Testis (tissue), 5 donors: ENCODE measurements at places on chromosomes 12 and 14. TPM values are rescaled to one million over a fixed set of nuclear protein-coding genes. Genes with fewer than 3 reads are reported as not detected.
A peak's percentile ranks its signal among the peaks of the same experiment; 100 is the strongest.

DNA sequence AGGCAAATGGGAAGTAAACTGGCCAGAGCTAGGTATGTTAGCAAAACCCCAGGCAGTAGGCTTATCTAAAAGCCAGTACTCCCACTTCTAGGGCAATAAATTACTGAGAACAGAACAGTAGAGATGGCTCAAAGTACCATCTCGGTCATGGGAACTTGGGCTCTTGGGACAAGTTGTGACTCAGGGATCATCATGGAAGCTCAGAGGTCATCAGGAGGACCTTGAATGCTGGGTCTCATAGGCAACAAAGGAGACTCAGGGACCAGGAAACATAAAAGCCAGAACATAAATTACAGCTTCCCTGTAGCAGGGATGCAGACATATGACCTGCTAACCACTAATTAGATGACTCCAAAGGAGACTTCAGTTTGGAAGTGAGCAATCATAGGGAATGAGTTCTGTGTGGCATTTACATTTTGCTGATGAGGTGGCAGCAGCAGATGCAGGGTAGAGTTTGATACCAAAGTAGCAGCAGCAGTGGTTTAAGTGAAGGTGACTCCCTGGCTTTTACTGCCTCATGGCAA, 97.6 kb upstream of the SCAF11 start:
- no peak for DNase-seq

DNA sequence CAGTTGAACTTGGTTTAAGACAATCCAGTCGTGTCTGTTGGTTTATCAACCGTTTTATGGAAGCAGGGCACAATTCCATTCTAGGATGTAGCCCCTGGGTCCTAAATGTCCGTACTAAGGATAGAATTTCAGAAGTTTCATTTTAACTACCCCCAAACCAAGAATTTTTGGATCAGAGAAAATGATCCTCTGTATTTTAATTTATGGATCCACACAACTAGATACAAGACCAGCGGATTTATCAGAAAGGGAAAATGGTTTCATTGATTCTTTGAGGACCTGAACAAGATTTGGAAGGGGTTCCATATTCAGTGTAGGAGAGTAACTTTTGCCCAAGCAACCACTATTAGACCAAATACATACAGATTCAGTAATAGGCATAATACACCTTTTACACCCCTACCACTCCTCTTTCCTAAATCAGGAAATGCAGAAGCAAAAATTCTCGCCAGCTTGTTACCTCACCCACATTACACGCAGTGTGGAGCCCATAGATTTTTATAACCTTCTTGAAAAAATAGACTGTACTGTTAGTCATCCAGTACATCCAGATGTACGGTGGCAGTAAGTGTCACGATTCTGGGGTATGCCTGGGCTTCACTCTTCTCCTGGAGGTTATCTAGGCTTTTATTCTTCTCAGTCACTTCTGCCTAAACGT, 1.4 kb upstream of the FBXL14 start:
- DNase-seq = no peak

DNA sequence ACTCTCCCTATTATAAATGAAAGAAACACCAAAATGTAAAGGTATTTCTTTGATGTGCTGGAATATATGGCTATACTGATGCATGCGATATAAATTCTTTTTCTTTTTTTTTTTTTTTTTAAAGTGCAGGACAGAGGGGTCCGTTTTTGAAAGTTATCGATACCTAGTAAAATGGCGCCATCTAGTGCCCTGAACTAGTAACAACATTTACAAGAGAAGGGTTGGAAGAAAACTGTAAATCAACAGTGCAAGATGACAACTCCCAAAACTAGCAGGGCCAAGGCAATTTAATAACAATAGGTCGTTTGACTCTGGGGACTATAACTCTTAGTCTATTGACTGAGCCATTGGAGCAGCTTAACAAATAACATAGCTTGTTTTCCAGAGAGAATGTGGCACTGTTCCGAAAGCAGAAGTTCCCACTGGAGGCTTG, 137.7 kb downstream of the SPTSSA start:
- DNase-seq = peak; percentile 48

DNA sequence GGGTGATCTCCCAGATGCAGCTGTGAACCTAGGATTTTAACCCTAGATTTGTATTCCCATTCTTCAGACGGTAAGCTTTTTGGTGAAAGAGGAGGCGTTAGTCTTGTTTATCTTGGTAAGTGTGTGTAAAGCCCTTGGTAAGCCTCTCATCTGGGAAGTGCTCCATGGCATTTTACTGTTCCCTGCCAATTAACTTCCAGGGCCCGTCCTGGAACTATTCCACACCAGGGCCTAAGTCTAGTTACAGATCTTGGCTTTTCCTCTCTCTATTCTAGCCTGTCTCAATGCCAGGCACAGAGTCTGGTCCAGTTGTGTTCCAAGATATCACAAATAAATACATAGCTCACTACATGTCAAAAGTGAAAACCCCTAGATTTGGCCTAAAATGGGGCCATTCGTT, 42.4 kb downstream of the YEATS4 start:
- no peak for DNase-seq

DNA sequence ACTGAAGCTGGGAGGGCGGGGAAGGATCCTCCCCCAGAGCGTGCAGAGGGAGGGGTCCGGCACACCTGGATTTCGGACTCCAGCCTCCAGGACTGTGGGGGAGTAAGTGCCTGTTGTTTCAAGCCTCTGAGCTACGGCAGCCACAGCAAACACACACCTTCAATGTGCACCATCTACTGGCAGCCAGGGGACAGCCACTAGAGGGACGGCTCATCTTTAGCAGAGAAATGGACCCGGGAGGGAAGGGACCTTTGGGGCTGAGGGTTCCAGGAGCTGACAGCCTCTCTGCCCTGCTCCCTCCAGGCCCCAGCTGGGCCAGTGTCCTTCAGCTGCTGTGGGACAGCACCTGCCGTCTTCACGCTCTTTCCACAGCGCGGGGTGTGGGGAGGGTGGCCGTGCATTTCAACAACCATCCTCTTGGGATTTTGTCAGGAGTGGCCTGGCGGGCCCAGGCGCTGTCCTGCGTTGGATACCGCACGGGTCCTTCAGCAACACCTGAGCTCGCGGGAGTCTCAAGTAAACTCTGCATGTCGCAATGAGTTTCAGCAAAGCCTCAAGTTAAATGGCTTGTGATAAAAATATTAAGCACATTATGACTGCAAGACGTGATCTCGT, 209.2 kb upstream of the C14orf180 start:
- peak; percentile 33 for DNase-seq

Gene STXBP6
- 11.3 TPM for total RNA-seq

DNA sequence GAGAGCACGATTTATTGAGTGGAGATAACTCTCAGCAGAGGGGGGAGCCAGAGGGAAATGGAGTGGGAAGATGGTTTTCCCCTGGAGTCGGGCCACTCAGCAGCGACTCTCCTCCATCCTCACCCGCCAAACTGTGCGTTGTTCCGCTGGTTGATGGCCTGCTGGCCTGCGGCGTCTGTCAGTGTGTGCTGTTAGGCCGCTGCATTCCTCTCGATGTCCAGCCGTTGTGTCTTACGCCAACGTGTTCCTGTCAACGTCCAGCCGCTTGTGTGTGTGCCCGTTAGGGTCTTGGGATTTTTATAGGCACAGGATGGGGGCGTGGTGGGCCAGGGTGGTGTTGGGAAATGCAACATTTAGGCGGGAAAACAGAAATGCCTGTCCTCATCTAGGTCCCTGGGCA, 69.2 kb downstream of the PTPRQ start:
- DNase-seq = peak; percentile 14

- no peak for DNase-seq
Measured at GRCh38 chr14:104699426-104699748, 10.0 kb downstream of the INF2 start.

- DNase-seq = peak; percentile 56
Measured at GRCh38 chr12:56221232-56221756, 428 bp downstream of the RNF41 start.

Gene INHBC
- 3.1 TPM for total RNA-seq

- no peak for DNase-seq
Measured at GRCh38 chr12:3436461-3437065, 54.4 kb upstream of the PRMT8 start.

DNA sequence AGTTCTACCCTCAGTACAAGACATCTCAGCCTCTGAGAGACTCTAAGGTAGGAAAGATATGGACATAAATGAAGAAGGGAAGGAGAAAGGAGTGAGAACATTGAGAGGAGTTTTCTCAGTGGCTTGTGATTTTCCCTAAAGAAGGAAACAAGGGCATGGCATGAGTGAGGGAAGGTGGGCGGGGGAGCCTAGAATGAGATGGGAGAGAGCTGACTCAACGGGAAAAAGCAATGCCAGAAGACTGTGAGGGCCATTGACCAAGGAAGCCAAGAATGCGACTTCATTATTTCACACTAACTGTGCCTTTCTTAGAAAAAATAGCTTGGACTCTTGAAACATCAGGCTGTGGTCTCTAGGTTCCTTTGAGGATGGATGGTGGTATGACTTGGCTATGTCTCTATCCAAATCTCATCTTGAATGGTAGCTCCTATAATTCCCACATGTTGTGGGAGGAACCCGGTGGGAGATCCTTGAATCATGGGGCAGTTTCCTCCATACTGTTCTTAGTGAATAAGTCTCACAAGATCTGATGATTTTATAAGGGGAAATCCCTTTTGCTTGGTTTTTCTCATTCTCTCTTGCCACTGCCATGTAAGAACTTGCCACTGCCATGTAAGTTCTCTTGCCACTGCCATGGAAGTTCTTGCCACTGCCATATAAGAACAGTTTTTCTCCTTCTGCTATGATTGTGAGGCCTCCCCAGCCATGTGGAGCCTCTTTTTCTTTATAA, 279.6 kb downstream of the NUAK1 start:
- DNase-seq = no peak

GRCh38 chr14:57811998-57812546, 53.8 kb downstream of the SLC35F4 start:
- DNase-seq = no peak

- DNase-seq = no peak
Measured at GRCh38 chr14:84028080-84028604, 1501.8 kb upstream of the FLRT2 start.

- no peak for DNase-seq
Measured at GRCh38 chr12:48194799-48195201, 8.3 kb downstream of the OR10AD1 start.

Gene CCDC63
- total RNA-seq = 12.4 TPM

DNA sequence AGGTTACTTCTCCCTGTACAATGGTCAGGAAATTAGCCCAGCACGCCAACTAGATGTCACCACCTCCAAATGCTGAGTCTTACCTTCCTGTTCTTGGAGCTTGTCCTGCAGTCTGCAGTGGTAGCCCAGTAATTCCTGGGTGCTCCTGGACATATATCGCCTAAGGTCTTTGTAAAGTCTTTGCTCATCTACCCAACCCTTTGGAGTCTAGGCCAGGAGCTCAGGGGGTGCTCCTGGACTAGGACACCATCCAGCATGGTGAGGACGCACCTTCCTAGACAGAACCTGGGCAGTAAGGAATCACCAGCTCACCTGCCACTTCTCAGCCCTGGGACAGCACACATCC, 569 bp downstream of the SERPINA10 start:
- DNase-seq = no peak

- DNase-seq = no peak
Measured at GRCh38 chr12:82651489-82651888, 35.2 kb upstream of the TMTC2 start.

Gene HVCN1
- total RNA-seq = 39.7 TPM

Gene STRN3
- total RNA-seq = 60.1 TPM

DNA sequence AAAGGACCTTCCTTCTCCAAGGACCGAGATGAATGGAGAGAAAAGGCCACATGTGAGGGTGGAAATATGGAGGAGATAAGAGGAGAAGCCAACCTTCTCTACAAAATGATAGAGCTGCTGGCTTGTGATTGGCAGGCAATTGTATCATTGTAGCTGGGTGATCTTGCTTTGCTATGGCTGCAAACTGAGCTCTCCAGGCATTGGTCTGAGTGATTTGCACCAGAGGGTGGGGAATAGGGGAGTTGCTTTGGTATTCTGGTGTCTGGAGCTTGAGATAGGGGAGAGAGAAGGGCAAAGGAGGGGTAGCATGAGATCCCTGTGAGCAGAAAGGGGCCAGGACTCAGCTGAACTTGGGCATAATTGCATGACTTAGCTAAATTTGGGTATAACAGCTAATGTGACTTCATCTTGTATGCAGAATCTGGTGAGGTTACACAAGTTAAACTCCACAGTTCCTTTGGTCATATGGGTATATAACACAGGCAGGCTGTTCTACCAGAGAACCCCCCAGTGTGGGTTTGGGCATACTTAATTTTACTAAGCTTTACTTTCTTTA, 72.0 kb downstream of the FOS start:
- DNase-seq = no peak

- no peak for DNase-seq
Measured at GRCh38 chr14:80584744-80585505, 356.6 kb downstream of the CEP128 start.

GRCh38 chr12:70260646-70261045, 17.4 kb downstream of the CNOT2 start:
- DNase-seq = no peak

GRCh38 chr12:80178846-80179245, 79.5 kb downstream of the OTOGL start:
- DNase-seq = no peak

- DNase-seq = no peak
Measured at GRCh38 chr14:53947452-53948204, 9.0 kb downstream of the BMP4 start.

Gene ETFBKMT
- total RNA-seq = 9.8 TPM

- no peak for DNase-seq
Measured at GRCh38 chr14:84825481-84826251, 704.3 kb upstream of the FLRT2 start.

Gene OR4Q3
- total RNA-seq = 0.87 TPM

Gene GTF2A1
- 66.0 TPM for total RNA-seq

DNA sequence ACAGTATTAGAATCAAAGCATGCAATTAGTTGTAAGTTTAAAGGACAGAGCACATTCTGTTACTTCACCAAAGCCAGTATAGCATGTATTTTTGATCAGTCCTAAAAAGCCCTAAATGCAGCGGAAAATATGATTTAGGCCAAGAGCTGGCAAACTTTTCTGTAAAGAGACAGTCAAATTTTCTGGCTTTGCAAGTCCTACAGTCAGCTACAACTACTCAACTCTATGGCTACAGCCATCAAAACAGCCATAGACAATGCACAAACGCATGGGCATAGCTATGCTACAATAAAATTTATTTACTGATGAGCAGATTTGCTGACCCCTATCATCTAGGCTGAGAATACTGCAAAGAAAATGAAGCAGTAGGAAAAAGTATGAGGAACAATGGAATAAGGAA, 52.9 kb downstream of the ATXN2 start:
- DNase-seq = no peak

GRCh38 chr12:57133013-57133569, 4.8 kb downstream of the LRP1 start:
- no peak for DNase-seq

DNA sequence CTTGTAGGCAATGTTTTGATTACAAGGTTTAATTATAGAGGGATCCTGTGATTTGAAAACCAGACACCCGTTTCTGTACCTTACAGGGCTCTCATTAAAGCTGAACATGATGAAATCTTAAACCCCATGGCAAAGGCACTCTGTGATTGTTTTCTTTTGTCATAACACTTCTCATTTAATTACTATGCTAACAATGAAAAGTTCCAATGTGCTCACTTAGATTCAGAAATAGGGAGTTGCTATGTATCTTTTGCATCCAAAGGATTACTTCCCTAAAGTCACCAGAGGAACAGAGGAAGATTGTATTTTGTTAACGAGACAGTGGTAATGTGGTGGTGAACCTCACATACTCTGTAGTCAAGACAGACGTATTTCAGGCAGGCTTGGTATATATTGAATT, 81.5 kb upstream of the MYF6 start:
- DNase-seq = no peak
